ENCODE measurements at places on chromosomes 6 and 20. TPM values are rescaled to one million over a fixed set of nuclear protein-coding genes. Genes with fewer than 3 reads are reported as not detected.

Gene NFATC2
- not detected for total RNA-seq

Gene FAM50B
- total RNA-seq, result 11.0 TPM

Gene CD24
- under 0.01 TPM for total RNA-seq

Gene HAO1
- not detected for total RNA-seq

Gene MICB
- total RNA-seq, result 26.2 TPM

Gene TUBB
- 1,663 TPM for total RNA-seq

Gene DSP
- not detected for total RNA-seq

Gene ELOVL2
- not detected for total RNA-seq

Gene KPNA5
- 4.1 TPM for total RNA-seq

Gene C20orf141
- not detected for total RNA-seq

Gene CCN6
- total RNA-seq, result not detected
